ENCODE measurements at places on chromosomes 3 and 15. TPM values are rescaled to one million over a fixed set of nuclear protein-coding genes. Genes with fewer than 3 reads are reported as not detected.

EPHB3 gene
- 1.0 TPM for total RNA-seq

PIGB gene
- 26.2 TPM for total RNA-seq

CPNE4 gene
- total RNA-seq: 0.12 TPM

KCNH8 gene
- total RNA-seq: not detected

HCN4 gene
- total RNA-seq: 0.04 TPM

CDV3 gene
- total RNA-seq: 114 TPM

CHRNA5 gene
- total RNA-seq: 39.4 TPM

PARP14 gene
- 60.5 TPM for total RNA-seq

RARB gene
- total RNA-seq: 0.90 TPM

INKA1 gene
- 2.1 TPM for total RNA-seq

ADGRG7 gene
- total RNA-seq: not detected

DOCK3 gene
- 0.02 TPM for total RNA-seq

IGSF10 gene
- total RNA-seq: under 0.01 TPM

GRCh38 chr15:70870051-70870450 is 16.1 kb upstream of the LARP6 start:
- peak; percentile 42 for DNase-seq

- DNase-seq: no peak
Measured at GRCh38 chr3:188712991-188713390, 458.8 kb upstream of the TPRG1 start.

- DNase-seq: no peak
Measured at GRCh38 chr3:152870027-152870426, 35.1 kb downstream of the P2RY1 start.

- no peak for DNase-seq
Measured at GRCh38 chr3:140187656-140188221, 252.8 kb downstream of the CLSTN2 start.

DNA sequence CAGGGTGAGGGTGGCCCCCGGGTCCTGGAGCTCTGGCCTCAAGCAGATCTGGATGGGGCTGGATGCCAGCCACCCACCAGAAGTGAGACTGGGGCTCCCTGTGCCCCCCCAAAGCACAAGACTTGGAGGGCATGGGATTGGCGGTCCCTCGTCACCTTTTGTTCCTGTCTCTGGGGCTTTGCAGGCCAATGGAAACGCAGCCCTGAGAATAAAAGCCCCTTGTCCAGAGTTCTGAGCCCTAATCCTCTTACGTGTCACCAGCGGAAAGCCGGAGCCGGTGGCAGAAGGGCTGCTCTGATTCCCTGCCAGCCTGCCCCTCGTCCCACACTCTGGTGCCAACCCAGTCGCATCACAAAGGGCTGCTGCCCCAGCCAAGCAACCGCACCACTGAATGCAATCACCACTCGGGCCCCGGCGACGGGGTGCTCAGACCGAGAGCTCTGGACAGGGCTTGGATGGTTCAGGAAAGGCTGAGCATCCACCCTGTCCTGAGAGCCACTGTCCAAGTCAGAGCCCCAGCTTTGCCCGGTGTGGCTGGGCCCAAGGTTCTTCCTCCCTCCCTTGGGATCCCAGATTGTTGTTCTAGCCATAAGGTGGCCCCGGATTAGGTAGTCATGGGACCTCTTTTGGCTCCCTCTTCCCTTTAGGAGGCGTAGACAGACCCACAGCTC is 22.8 kb upstream of the ELP6 start:
- DNase-seq: no peak

DNA sequence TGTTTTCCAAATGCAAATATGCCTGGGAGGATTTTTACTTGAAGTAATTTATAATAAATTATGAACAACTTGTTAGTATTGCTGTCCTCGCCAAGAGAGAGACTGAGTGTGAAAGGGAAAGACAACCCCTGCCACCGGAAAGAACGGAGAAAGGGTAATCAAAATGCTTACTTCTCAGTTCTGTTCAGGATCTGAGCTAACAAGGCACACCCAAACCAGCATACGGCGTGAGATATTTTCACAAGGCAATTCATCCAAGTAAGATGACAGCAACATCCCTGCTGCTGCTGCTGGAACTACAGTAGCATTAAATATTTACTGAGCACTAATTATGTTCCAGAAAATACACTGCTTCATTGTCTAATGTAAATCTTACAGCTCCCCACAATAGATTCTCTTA is 96.1 kb downstream of the KBTBD8 start:
- no peak for DNase-seq

- DNase-seq: no peak
Measured at GRCh38 chr3:31947671-31948091, 33.4 kb downstream of the OSBPL10 start.

DNA sequence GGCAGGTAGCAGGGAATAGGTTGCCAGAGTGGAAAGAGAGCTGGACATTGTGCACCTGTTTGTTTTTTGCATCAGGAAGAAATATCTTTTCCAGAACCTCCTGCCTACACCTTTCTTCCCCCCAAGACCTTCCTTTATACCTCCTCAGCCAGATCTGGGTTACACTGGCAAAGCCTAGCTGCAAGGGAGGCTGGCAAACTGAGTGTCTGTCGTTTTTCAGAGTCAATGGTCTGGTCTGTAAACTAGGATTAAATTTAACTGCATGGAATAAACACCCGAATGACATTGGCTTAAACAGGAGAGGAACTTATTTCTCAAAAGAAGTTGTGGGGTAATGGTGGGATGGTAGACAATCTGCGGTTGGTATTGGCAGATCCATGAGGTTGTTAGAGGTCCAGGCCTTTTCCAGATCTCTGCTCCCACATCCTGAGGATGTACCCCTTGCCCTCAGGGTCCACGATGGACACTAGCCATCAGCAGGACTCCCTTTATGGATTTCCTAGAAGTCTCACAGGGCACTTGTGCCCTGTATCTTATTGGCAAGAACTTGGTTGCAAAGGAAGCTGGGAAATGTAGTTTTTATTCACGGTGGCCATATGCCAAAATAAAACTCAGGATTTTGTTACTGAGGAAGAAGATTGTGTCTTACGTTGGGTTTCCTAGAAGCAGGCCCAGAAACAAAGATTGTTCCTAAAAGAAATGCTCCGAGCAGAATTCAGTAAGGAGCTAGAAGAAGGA is 3.2 kb upstream of the RARRES1 start:
- DNase-seq: no peak

GRCh38 chr3:167066977-167067786 is 312.9 kb downstream of the ZBBX start:
- DNase-seq: no peak

GRCh38 chr3:192935441-192935840 is 17.8 kb upstream of the MB21D2 start:
- DNase-seq: no peak

DNA sequence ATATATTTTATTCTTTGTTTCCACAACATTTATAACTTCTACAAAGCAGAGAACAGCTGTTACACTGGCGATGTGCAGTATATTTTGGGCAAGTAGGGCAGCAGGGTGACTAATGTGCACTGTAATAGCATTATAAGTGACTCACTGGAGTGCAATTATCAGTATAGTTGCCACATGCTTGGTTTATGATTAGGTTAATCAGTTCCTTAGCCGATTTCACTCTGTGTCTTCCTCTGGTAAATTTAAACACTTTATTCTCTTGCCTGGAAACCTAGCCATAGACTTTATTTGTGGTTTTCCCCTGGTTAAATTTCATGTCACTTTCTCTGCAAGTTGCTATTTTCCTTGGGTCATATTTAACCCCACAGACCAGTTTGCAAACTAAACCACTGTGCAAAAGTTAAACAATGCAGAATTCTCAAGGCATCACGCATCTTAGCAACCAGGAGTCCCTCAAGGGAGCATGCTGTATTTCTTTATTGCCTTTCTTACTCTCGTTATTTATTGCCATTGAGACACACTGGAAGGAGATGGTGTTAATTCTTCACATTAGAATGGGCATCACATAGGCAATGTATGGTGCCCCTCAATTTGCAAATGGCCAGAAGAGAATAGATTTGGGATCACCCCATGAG is 690.2 kb upstream of the DPPA4 start:
- peak; percentile 82 for DNase-seq

GRCh38 chr3:134371542-134372324 is 2.5 kb downstream of the AMOTL2 start:
- DNase-seq: no peak

DNA sequence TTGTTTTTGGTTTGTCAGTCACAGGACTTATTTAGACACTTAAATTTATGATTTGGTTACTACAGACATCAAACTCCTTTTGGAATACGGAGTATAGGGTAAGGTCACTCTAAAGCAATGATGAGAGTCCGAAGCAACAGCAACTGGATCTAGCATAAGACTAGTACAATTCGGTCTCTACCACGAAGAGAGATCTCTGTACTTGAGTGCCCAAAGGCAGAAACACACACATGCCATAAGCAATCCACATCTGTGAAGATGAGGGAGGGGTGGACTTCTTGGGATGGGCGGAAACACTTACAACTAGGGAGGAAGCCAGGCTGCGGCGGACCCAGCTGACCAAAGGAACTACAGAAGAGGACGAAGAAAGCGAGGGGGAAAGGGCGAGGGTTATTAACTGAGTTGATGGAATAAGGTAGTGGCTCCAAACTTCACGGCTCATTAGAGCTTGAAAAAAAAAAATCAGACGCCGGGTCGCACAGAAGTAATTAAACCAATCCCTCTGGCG is 595 bp downstream of the DPH6 start:
- DNase-seq: peak; percentile 53

- DNase-seq: no peak
Measured at GRCh38 chr3:182220471-182220870, 508.7 kb downstream of the SOX2 start.

DNA sequence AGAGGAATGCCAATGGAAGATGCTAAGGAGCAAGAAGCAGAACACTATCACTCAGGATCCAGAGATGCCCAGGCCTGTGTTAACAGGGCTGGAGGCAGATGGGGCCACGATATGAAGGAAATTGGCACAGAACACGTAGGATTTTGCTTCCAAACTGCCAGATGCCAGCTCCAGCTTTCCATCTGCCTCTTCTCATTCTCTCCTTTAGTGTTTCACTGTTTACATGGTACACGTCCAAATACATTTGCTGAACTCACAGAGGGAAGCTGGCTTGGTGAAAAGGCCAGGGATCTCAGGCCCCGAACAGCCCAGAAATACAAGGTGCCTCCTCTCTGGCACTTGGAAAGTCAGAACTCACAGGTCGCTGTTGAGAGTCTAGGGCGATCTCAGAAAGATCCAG is 187.0 kb downstream of the NTRK3 start:
- DNase-seq: no peak

DNA sequence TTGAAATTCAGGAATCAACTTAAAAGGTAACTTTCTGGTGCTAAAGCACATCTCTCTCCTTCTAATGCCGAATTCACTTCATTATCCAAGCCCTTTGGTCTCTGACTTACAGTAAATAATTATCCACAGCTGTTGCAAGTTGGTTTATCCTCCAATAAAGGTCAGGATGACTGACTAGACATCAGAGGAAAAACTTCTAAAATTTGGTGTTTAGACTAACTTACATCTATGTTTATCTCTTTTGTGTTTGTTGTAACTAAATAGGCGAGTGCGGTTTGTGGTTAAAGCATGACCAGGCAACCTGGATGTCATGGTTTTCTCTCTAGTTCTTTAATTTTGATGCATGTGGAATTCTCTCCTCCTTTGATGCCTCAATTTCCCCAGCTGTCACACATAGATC is 237.4 kb upstream of the LRTM1 start:
- DNase-seq: peak; percentile 79

- DNase-seq: no peak
Measured at GRCh38 chr3:160990446-160990845, 114.7 kb downstream of the B3GALNT1 start.

GRCh38 chr3:58084788-58085543 is 76.7 kb downstream of the FLNB start:
- no peak for DNase-seq

- DNase-seq: no peak
Measured at GRCh38 chr3:106206146-106206545, 337.3 kb upstream of the CBLB start.

DNA sequence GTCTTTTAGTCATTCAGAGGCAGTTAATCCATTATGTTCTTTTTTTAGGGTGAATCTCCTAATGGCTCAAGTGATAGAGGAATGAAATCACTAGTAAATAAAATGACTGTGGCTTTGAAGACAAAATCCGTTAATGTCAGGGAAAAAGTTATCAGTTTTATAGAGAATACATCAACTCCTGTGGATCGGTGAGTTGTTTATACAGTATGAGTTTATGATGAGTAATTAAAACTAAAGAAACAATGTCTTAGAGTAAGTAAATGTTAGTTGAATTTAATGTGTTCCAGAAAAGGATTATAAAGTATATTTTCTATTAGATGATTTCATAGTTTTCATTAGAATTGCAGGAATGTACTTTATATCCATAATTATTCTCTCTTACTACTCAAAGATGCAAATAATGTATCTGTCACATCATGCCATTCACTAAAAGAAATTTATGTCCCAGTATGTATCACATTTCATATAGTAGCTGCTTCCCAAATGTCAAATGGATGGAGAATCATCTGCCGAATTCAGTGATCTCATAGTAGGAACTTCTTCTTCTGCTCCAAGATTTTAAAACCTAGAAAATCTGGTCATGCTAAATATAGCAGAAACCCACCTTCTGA is 24.1 kb upstream of the NIT2 start:
- DNase-seq: no peak

DNA sequence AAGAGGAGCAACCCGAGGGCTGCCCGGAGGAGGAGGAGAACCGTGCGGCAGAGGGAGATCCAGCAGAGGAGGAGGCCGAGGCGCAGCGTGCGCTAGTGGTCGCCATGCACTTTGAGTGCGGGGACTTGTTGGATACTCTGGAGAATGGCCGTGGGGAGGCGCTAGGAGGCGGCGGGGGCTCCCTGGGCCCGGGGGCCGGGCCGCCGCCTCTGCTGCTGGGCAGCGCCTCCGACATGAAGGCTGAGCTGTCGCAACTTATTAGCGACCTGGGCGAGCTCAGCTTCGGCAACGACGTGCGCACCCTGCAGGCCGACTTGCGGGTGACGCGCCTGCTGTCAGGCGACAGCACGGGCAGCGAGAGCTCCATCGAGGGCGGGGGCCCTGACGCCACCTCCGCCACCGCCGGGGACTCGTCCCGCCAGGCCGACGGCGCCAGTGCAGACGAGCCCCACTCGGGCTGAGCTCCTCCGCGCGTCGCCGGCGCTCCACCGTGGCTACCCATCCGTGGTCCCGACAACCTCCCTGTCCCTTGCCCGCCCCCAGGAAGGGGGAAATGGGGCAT is 2.0 kb downstream of the FAM43A start:
- peak; percentile 83 for DNase-seq

- DNase-seq: no peak
Measured at GRCh38 chr3:33942483-33943150, 144.2 kb downstream of the PDCD6IP start.

DNA sequence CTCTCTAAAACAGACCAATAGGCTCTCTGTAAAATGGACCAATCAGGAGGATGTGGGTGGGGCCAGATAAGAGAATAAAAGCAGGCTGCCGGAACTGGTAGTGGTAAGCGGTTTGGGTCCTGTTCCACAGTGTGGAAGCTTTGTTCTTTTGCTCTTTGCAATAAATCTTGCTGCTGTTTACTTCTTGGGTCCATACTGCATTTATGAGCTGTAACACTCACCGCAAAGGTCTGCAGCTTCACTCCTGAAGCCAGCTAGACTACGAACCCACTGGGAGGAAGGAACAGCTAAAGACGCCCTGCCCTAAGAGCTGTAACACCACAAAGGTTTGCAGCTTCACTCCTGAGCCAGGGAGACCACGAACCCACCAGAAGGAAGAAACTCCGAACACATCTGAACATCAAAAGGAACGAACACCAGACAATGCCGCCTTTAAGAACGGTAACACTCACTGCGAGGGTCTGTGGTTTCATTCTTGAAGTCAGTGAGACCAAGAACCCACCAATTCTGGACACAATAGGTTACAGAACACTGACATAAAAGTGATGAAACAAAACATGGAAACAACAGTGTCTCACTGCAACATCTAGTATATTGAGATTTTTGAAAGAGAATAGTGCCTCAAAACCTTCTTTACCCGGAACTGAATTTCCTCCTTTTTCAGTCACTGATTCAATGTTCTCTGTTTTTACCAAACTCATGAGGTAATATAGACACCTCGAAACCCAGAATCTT is 28.8 kb upstream of the PLSCR2 start:
- DNase-seq: no peak

Measured in H4 (cell line).